Stimulated activated CD4-positive, alpha-beta T cell treated with anti-CD3 and anti-CD28 coated beads, Interleukin-1b, Interleukin-23, amount 100 ng/mL, for 48 hours (primary cell): ENCODE measurements at places on chromosomes 11 and 22.

GRCh38 chr22:48105259-48105658 is 1342.8 kb downstream of the TBC1D22A start:
- DNase-seq, result no peak

GRCh38 chr11:57190548-57190947 is 8.8 kb downstream of the LRRC55 start:
- DNase-seq, result no peak

GRCh38 chr11:46901156-46901555 is 17.2 kb downstream of the LRP4 start:
- DNase-seq, result no peak

GRCh38 chr11:99098751-99099150 is 78.0 kb downstream of the CNTN5 start:
- DNase-seq, result no peak

GRCh38 chr22:33477120-33478111 is 419.2 kb upstream of the SYN3 start:
- DNase-seq, result no peak

DNA sequence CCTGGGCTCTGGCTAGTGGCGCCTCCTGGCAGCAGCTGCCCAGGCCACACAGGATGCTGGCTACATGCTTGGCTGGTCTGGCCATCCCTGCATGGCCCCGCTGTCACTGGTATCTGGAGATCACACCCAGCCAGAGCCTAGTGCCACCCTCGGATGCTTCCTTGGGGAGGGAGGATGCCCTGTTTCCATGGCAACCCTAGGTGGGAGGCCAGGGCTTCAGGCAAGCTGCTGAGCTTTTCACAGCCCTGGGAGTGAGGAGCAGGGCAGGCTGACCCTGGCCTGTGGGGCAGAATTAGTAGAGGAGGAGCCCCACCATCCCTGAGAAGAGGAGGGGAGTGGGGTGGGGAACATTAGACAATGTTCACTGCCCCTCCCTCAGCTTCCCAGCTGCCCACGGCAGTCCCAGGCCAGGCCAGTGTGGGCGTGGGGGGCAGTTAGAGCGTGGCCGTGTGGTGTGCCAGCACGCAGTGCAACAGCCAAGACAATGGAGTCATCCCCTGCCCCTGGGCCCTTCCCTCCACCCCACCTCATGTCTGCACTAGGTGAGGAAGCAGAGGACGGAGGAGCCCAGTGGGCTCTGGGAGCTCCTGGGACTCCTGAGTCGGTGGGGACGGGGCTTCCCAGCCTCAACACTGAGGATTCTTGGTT is 50.4 kb downstream of the PARVB start:
- DNase-seq, result no peak

- no peak for DNase-seq
These were observed 53.7 kb downstream of the ARHGEF12 start for GRCh38 chr11:120389693-120390584.

GRCh38 chr22:46280999-46281623 is 13.3 kb downstream of the TTC38 start:
- DNase-seq, result no peak

GRCh38 chr11:119167933-119168332 is 592 bp upstream of the NLRX1 start:
- DNase-seq, result no peak

DNA sequence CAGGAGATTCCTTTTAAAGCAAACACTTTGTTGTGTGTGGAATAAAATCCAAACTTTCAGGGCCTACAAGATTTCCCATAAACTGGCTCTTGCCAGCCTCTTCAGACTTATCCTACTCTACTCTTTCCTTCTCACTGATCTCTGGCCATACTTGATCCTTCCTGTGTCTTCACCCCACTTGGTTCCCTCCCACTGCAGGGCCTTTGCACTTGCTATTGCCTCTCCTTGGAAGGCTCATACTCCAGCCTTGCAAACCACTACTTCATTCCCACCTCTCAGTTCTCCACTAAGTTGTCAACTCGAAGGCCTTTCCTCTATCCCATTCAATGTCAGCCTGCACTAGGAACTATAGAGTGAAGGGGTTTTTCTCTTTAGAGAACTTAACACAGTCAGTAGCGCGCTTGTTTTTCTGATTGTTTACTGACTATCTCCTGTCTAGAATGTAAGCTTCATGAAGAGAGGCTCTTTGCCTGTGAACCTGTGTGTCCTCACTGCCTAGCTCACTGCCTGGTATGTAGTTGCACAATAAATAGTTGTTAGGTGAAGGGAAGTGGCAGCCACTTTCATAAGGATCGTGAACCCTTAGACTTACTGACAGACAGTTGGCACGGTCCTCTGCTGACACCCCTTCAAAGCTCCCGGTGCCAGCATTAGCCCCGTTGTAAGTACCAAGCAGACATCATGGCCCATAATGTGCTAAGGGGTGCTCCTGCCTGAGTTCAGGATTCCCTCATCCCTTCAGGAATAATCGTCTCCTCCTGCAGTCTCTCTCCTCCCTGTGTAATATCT is 833 bp upstream of the ME3 start:
- no peak for DNase-seq

DNA sequence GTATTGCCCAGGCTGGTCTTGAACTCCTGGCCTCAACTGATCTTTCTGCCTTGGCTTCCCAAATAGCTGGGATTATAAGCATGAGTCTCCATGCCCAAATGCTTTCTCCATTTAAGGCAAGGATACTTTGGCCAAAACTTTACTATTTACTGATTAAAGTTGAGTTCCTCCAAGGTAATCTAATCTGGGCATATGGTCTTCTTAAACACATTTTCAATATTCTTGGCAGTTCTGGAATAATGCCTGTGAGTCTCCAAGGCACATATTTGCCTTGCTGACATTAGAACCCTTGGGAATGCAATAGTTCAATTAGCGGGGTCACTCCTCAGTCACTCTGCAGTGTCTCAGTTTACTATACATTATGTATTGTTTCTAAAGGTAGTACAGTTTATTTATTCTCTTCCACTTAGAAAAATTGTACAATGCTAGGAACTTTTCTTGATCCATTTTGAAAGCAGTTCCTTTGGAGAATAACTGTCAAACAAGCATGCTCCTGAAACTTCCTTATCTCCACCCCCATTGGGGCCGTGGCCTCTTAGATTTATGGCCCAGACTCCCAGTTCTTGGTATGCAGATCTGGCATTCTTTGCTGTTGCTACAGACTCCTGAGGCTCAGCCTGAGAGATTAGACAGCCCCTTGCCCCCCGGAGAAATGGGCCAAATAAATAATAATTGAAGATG is 13.1 kb upstream of the RAB38 start:
- no peak for DNase-seq

GRCh38 chr11:32391956-32392553 is 43.3 kb downstream of the WT1 start:
- DNase-seq, result no peak

DNA sequence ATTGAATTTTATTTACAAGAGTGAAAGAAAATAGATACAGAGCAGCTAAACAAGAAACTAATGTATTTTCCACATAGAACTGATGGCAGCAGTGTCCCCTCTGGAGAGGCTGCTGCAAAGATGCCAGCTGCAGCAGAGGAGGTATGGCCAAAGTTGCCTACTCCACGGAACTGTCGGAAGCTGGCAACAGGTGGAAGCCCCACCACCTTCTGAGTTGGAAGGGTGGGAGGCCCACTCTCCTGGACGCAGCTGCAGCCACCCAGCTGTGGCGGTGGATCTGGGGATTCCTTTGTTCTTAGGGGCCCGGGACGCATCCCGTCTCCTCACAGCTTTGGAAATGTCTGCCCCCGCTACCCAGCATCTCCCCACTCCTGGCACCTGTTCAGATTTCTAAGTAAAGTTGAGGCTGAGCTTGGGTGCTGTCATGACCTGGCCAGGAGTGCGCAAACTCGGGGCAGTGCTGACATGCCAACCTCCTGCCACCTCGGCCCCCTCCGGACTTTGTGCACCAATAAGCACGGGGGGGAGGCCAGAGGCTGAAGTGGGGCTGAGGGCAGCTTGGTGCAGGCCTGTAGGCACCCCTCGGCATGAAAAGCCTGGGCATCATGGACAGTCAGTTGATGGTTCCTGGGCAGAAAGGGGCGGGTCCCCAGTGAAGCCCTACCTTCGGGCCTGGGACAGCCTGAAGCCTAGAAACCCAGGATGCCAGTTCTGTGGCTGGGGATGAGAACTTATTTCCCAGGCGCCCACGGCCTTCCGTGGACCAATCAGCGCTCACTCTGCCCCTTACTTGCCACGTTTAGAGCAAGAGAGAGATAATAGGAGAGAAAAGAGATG is 1071.4 kb downstream of the JRKL start:
- DNase-seq, result no peak

- no peak for DNase-seq
These were observed 53.8 kb downstream of the DENND5A start for GRCh38 chr11:9211322-9211721.

DNA sequence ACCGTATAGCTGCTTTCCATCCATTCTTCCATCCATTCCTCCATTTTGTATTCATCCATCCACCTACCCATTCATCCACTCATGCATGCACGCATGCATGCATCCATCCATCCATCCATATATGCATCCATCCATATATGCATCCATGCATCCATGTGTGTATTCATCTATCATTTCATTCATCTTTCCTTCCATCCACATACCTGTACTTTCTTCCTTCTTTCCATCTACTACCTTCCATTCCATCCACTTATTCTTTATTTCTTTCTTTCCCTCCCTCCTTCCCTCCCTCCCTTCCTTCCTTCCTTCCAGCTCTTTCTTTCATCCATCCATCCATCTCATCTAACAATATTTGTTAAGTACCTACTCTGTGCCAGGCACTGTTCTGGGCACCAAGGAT is 19.9 kb downstream of the KIAA1671 start:
- DNase-seq, result no peak

GRCh38 chr11:35747668-35748067 is 85.1 kb downstream of the TRIM44 start:
- no peak for DNase-seq

DNA sequence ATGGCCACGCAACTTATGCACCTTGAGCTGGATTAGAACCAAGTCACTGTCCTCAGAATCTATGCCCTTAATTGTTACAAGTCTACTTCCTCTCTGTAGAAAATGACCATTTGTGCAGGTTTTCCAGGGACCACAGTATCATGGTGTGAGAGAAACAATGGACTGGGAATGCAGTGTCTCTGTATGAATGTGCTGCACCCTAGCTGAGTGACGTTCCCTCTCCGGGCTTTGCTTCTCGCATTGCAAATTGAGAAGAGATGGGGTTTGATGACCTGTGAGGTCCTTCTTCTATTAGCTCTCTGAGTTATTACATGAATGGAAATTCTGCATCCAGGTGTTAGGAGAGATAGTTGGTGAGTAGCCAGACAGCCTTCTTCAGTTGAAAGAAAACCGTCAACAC is 1052.3 kb downstream of the NTM start:
- no peak for DNase-seq

DNA sequence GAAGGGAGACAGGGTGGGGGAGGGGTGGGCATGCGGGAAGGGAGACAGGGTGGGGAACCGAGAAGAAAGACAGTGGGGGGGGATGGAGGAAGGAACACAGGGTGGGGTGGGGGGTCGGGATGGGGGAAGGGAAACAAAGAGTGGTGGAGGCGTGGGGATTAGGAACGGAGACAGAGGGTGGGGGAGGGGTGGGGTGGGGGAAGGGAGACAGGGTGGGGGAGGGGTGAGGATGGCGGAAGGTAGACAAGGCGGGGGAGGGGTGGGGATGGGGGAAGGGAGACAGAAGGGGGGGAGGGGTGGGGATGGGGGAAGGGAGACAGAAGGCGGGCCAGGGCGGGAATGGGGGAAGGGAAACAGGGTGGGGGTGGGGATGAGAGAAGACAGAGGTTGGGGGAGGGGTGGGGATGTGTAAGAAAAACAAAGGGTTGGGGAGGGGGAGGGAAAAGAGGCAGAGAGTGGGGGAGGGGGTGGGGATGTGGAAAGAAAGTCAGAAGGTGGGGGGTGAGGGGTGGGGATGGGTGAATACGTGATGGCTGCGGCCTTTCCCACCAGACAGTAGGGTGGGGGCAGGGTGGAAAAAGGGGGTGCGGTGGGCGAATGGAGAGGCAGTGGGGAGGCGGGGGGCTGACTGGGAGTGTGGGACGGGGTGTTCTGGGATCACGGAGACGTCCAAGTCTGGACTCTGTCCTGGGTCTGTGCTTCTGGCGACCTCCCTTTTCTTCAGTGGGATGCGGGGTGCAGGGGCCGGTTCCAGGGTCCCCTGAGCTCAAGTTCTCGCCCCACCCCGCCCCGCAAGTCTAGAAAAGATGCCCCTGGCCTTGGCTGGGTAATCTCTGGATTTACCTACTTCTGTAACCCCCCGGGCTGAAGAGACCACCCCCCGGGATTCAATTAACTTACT is 744 bp downstream of the PRAME start:
- DNase-seq, result no peak

GRCh38 chr11:60169264-60169915 is 13.5 kb downstream of the MS4A6A start:
- no peak for DNase-seq

- no peak for DNase-seq
These were observed 84.1 kb downstream of the SLC1A2 start for GRCh38 chr11:35335226-35335625.

- no peak for DNase-seq
These were observed 25.1 kb upstream of the SMIM38 start for GRCh38 chr11:69130654-69131053.

GRCh38 chr11:121723246-121723741 is 270.5 kb upstream of the SORL1-AS1 start:
- no peak for DNase-seq

GRCh38 chr22:45112136-45112879 is 51.4 kb upstream of the NUP50 start:
- no peak for DNase-seq

DNA sequence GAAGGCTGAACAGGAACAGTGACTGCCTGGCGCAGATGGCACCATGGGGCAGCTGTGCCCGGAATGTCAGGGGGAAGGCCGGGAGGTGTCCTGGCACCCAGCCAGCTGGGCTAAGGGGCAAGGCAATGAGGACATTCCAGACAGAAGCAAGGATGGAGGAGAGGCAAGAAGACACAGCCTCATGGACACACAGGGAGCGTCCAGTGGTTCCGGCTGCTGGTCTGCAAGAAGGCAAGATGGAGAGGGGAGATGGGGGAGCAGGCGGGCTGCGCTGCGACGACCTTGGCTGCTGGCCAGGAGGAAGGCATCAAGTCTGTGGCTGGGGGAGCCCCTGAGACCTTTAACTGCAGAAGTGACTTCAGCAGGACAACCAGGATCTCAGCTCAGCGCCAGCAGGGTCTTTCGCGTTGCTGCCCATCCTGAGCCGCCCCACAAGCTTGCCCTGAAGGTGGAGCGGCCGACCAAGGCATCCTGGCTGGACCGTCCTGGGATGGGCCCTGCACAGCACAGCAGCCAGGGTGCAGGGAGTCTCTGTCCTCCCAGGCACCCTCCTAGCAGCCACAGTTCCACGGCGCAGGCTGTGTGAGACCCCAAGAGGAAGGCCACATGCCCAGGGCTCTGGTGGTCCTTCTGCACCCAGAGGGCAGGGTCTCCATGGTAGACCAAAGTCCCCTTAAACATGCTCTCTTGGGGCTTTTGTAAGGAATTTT is 531.7 kb downstream of the BRD1 start:
- no peak for DNase-seq

- DNase-seq, result no peak
These were observed 95.6 kb downstream of the PHF21B start for GRCh38 chr22:44914026-44914721.

DNA sequence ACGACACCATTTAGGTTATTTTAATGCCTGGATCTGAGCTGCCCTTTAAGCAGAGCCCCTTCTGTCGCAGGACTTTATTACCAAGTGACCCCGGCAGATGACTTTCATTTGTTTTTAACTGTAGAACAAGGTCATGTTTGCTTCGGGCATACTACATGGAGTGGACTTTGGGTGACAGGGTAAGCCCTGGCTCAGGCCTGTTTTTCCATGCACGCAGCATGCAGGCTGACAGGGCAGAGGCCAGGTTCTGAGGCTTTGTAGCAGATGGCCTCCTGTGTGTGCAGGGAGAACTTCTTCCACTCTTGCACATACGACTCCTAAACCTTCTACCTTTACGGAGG is 50.5 kb downstream of the SNX19 start:
- DNase-seq, result no peak
